ENCODE measurements at places on chromosomes 5 and 9.

DNA sequence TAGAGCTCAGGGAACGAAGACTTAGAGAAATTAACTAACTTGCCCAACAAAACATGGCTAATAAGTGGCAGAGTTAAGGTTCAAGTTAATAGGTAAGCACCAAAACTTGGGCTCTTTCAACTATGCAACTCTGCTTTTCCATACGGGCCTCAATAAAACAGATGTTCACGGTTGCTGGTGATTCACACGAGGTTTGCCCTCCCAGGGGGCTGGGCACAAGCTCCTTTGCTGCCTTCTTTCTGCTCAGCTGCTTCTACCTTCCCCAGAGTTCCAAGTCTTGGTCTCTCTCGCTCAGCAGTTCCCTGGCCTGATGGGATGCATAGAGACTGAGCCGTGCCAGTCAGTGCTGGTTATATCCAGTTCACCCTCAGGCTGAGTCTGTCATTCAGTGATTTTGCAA, 217.9 kb downstream of the SREK1 start:
- no peak for DNase-seq

GRCh38 chr9:94269264-94269663, 10.2 kb downstream of the ZNF169 start:
- DNase-seq: no peak

DNA sequence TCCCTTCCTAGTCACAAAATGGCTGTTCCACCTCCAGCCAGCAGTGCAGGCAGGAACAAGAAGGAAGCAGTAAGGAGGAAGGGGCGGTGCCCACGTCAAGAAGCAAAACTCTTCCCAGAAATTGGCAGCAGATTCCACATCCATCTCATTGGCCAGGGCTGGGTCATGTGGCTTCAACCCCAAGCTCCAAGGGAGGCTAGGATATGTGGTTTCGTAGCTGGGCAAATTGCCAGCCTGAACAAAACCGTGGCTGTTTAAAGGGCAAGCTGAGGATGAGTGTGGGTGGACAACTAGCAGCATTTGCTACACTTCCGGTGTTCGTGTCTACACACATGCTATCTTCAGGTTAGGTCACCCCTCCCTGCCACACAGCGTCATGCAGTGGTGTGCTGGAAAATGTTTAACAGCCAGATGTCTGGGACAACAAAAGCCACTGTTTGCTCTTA, 92.1 kb upstream of the MAP1B start:
- no peak for DNase-seq

- no peak for DNase-seq
Observed at GRCh38 chr5:140303966-140304365, 1.1 kb upstream of the PFDN1 start.

GRCh38 chr5:10684303-10685086, 76.5 kb downstream of the DAP start:
- no peak for DNase-seq

DNA sequence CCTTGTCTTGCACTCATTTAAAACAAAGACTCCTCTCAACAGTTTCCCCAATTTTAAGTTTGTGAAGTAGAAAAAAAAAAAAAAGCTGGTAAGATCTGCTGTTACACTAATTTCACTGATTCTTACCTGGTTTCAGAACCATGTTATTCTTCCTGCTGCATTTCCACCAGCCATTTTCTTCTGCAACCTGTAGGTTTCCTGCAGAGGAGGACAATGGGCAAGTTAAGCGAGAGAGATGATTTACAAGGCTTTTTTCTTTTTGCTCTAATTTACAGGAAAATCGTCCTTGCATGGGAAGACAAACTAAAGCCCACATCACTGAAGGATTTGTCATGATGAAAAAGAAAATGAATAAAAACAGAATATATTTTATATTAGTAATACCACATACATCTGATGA, 86.0 kb upstream of the SMARCA2 start:
- no peak for DNase-seq

- no peak for DNase-seq
Observed at GRCh38 chr5:10788358-10788757, 27.3 kb upstream of the DAP start.

- no peak for DNase-seq
Observed at GRCh38 chr5:52947208-52947607, 41.9 kb upstream of the ITGA2 start.

DNA sequence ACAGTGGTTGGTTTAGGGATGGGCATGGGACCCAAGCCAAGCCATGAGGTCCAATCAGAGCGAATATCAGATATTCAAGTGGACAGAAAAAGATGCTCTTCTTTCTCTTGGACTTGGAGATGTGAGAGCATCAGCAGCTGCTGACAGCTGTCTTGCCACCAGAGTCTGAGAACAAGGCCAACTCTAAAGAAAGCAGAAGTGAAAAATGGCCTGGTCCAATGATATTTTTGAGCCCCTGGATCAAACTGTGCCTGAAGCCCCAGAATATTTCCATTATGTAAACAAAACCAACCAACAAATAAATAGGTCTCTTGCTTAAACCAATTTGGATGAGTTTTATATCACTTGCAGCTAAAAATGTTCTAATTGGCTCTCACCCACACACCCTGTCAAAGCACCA, 30.7 kb upstream of the JADE2 start:
- DNase-seq: no peak

GRCh38 chr5:94403483-94403882, 214.9 kb downstream of the KIAA0825 start:
- no peak for DNase-seq

DNA sequence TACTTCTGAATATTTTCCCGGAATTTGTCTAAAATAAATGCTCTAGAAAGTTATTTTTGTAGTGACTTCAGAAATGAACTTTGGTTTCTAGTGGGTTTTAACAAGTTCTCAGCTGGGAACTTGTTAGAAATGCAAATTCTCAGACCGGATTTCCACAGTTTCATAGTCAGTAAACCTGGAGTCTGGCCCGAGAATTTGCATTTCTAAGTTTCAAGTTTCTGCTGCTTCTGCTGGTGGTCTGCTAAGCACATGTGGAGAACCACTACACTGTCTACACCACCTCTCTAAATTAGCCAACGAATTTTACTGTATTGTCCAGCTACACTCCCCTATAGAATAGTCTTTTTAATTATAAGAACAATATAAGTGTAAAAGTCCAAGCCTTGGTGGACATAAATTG, 208.0 kb downstream of the CHSY3 start:
- DNase-seq: no peak

DNA sequence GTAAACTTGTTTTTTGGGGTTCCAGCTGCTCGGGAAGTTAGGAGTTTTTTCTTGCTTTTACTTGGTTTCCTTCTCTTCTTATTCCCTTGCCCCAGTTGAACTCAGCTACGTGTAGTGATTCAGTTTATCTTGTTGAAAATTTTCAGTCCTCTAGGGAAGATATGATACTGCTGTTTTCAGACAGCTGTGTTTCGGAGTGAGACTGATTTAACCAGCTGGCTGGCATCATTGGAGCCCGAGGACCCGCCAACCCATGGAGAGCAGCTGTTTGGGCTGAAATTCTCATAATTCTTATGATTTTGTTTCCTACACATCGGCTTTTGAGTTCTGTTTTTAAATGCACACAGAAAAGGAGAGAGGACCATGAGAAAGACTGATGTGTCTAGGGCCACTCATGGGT, 271.5 kb downstream of the NR3C1 start:
- DNase-seq: no peak
